HL-60 (cell line): ENCODE measurements at places on chromosomes 6 and 20.

GRCh38 chr6:82364087-82365015, 734 bp downstream of the TPBG start:
- peak; percentile 6 for DNase-seq

DNA sequence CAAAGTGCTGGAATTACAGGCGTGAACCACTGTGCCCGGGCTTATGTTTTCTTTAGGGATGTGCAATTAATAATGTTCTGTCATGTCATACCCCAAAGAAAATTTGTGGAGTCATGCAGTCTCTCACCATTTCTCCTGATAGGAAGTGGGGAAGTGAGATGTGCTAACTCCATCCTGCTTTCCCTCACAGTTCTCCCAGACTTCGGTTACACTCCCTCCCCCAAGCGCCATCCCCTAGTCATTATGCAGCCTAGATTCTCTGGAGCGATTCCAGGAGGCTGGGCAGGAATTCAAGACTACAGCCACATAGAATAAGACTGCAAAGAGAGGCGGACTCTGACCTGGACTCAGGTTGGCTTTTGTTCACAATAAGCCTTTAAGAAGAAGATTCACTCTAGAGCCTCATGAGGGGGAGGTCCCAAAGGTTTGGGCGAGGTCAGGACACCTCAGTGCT, 271.4 kb downstream of the ALDH8A1 start:
- no peak for DNase-seq

GRCh38 chr6:16178351-16178750, 49.5 kb downstream of the MYLIP start:
- DNase-seq = no peak

DNA sequence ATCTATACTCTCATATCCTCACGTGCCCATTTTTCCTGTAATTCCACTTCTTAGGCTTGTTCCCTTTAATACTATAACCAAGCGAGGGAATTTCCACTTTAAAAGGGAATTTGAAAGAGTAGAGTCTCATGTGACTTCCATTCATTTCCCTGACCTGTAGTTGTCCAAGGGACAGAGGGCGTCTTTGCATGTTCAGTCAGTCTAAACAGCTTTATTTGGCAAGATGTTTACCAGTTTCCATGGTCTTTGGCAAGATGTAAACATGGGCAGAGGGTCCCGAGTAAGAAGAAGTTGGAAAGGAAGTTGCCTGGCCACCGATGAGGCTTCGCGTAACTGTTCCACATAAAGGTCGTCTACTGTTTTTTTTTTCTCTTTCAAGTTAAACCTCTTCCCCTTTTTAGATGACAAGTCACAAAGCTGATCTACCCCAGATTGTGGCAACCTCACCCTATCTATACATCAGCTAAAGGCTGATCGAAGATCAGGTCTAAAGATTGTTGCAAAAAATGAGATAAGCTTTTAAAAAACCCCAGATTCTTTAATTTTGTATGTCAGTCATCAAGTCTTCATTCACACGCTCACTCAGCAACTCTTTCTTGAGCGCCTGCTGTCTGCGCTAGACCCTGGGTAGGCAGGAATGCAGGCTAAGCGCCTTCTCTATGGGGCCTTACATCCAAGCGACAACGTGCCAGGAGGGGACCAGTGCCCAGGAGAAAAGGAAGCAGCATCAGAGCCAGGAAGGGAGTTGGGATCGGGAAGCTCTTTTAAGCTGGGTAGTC, 31.7 kb upstream of the CCR6 start:
- peak; percentile 74 for DNase-seq

DNA sequence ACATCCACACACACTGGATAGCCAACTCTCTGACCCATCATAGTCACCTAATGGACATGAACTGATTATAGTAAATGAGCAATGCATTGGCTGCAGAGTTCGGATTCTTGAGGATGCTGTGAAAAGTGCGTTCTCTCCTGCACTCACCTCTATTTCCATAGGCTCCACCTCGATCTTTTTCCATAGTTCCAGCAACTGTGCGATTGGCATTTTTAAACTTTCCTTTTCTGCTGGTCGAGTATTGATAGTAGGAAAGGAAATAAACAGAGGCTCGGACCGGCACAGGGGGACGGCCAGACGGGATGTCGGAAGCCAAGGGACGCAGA, 94.4 kb downstream of the RNASET2 start:
- DNase-seq = no peak

DNA sequence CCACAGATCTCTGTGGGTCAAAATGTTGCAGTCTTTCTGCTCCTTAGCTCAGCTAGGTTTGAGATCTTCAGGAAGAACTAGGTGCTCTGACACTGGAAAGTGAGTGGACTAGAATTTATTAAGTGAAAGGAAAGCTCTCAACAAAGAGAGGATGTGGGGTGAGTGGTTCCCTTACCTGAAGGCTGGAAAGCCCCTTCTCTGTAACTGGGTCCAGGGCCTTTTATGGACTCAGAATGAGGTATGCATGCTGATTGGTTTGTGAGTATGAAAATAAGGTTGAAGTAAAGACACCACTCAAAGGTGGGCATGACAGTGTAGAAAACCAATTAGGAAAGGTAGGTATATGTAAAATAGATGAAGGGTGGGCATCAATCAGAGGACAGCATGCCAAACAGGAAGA, 485.5 kb downstream of the CD109 start:
- DNase-seq = no peak

GRCh38 chr6:7042654-7043545, 64.9 kb upstream of the RREB1 start:
- no peak for DNase-seq
